ENCODE measurements at places on chromosomes 16 and 17.

- no peak for DNase-seq
Observed at GRCh38 chr17:2071024-2071385, 16.1 kb downstream of the HIC1 start.

DNA sequence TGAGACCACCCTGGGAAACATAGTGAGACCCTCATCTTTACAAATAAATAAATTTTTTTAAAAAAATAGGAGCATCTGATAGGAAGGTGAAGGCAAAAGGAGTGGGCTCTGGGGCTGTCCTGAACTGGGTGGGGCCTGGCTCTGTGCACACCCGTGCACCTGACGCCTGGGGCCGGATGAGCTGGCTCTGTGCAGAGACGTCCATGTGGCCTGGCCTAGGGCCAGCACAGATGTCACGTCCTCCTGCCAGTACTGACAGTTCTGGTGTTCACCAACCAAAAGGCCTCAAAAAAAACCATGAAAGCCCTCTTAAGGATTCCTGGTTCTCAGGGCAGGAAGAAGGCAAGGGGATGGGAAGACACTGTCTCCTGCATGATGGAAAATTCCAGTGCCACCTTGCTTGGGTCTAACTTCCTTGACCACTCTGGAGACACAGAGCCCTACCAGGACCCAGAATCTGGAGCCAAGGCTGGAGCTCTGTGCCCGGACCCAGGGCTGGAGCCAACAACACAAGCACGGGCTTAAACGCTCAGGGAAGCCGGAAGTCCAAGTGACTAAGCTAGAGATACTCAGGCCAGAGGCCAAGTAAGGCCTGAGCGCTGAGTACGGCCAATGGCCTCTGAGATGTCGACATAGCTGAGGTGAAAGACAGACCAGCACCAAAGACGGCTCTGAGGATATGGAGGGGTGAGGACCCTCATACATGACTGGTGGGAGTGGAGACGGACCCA is 32.9 kb downstream of the COPRS start:
- DNase-seq, result peak; percentile 54

- no peak for DNase-seq
Observed at GRCh38 chr17:31433811-31434726, 42.6 kb downstream of the RAB11FIP4 start.

DNA sequence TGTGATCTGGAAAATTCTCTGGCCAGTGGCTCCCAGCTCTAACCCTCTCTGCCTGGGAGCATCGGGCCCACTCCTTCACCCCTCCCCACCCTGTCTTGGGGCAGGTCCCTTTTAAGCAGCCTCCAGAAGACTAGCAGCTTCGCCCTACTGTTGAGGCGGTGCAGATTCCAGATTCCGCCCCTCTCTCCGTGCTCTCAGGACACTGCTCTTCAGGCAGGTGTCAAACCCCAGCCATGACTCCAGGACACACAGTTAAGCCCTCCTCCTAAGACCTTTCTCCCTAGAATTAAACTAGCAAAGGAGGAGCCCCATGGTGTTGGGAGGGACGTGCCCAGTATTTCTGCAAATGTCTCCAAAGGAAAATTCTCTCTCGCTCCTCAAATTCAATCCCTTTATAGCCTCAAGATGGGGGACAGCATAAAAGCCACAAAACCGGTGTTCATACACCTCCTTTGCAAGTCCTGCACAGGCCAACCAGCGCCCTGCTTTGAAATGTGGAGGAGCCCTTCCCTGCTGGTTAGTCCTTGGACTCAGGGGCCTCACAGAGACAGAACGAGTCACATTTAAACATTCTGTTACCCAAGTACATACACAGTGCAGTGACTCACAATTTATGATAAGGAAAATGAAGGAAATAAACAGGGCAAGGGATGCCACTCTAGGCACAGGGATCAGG is 7.2 kb downstream of the LPO start:
- peak; percentile 8 for DNase-seq

GRCh38 chr17:3914312-3914670 is 2.0 kb downstream of the P2RX1 start:
- DNase-seq, result no peak

- no peak for DNase-seq
Observed at GRCh38 chr16:69834807-69835466, 72.8 kb downstream of the WWP2 start.

- no peak for DNase-seq
Observed at GRCh38 chr16:4231367-4231766, 10.5 kb downstream of the SRL start.

- no peak for DNase-seq
Observed at GRCh38 chr17:50165867-50166517, at the start of gene SGCA. Gene SGCA (plus strand): TSS chr17:50166005. CDS start chr17:50166041, 36 bp downstream.

DNA sequence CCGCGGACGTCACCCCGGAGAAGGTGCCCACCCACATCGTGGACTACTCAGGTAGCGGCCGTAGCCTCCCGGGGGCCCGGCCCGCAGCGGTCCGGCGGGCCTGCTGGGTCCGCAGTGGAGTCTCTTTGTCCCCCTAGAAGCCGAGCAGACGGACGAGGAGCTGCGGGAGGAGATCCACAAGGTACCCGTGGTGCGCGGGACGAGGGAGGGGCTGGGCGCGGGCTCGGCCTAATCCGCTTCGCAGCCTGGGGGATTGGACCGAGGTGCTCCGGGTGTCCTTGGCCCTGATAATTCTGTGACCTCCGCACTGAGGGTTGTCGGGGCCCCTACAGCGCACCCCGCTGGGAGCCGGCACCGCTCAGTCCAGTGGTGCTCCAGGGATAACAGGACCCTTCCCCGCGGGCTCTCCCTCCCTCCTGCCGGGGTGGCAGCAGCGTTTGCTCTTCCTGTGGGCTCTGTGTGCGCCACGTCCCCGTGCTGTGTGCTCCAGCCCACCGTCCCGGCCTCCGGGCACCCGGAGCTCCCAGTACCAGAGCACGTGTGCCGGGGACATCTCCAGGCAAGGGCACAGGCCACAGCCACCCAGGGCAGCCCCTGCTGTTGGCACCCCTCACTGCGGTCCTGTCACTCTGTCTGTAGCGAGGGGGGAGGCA is 713 bp downstream of the RHOT2 start:
- DNase-seq, result no peak

DNA sequence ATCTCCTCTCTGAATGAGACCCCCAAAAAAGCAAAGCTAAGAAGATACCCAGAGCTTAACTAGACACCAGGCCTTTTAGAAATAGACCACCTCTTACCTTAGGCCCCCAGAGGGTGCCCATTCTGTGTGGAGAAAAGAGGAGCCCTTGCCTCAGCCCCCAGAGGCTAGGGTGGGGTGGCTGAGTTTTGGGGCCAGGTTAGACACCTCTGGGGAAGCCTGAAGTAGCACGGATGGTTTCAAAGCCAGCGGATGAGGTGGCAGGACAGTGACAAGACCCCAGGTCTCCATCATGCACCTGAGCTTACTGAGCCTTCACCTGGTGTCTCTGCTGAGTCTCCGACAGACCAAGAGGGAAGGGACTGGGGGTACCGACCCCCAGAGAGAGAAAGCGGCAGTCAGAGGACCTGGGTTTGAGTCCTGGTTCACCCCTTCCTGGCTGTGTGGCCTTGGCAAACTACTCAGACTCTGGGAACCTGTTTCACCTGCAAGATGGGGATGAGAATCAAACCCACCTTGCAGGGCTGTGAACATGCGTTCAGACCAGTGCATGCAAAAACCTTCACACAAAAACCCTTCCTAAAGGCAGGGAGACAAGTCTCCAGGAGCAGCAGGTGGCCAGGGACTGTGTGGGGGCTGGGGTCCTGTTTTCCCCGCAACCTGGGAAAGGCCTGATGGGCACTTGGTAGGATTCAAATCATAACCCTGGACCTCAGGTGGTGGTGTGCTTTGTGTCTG is 7.7 kb downstream of the SCGB1C2 start:
- DNase-seq, result no peak

GRCh38 chr17:81238490-81238814 is 403 bp downstream of the TEPSIN start:
- no peak for DNase-seq

DNA sequence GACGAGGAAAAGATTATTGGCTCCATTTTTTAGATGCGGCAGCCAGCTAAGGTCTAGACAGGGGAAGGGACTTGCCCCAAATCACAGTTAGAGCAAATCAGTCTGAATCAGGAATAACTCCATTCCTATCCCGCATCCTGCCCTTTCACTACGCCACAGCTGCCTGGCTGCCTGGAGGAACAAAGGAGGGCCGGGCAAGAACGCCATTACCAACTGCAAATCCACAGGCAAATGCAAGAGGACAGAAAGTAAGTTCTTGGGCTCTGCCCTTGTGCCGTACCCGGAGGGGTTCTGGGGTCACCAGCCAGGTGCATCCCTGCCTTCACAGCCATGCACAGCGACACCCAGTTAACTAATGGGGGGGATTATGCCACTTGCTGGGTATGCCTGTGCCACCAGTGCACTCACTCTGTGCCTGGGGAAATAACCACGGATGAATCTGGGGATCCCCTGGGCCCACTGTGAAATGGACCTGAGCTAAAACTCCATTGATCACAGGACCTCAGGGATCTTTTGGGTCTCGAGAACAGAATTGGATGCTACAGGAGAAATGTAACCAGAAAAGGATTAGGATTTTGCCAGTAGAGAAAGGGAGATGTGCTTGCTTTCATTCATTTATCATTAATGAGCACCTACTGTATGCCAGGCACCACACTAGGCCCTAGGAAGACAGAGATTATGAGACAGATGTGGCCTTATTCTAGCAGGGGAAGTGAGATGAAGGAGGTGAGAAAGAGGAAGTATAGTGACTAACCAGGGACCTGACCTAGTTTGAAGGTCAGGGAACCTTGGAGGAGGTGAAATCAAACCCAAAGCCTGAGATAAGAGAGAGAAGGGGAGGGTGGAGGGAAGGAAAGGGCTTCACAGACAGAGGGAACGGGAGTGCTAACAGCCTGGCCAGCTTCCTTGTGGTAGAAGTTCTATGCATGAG is 17.7 kb downstream of the BCL7C start:
- peak; percentile 9 for DNase-seq

DNA sequence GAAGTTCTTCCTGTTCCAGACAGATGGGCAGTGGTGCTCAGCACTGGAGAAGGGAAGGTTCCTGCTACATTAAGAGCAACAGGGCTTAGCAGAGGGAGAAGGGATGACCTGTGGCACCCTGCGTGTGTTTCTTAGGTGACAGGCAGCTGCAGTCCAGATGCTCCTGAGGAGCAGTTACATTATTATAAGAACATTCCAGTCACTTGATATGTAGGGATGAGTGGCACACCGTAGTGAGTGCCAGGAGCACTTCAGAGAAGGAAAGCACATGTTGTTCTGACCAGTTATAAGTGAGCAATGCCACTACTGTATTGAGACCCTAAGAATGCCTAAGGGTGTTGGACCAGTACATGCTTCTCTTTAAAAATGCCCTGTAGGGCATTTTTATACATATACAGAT is 39.9 kb upstream of the MRC2 start:
- peak; percentile 43 for DNase-seq

- no peak for DNase-seq
Observed at GRCh38 chr17:57245786-57246185, 10.5 kb upstream of the MSI2 start.

DNA sequence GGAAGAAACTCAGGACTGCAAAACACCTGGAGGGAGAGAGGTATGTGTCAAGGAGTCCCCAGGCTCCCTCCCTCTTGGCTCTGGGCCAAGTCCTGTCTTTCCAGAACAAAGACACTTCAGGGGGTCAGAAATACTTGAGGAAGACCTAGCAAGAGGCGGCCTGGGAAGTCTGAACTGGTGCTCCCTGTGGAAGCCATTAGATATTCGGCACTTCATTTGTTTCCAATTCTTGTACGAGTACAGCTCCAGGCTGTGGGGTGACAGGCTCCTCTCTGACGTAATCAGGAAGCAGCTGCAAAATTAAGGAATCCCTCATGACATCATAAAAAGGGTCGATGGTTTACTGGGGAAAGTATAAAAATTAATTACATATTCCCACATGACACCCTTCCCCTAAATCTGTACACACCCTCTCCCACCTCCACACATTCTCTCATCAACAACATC is 108.7 kb downstream of the SMG6 start:
- no peak for DNase-seq

- no peak for DNase-seq
Observed at GRCh38 chr17:51427323-51427811, 167.0 kb downstream of the UTP18 start.

DNA sequence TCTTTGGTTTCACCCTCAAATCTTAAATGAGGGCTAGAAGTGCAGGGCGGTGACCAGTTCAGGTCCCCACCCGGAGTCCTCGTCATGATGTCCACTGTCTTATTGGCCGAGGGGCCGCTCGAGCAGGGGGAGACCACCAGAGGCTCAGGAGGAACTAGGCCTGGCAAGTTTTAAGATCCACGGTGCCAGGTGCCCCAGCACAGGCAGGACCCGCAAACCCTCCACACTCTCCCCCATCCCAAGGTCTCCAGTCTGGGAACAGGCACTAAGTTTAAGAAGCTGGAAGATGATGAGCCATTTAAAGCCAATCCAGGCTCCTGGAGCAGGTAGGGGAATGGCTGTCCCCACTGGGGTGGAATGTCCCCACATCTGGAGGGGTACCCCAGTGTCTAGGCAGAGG is 4.1 kb downstream of the DLX3 start:
- no peak for DNase-seq

DNA sequence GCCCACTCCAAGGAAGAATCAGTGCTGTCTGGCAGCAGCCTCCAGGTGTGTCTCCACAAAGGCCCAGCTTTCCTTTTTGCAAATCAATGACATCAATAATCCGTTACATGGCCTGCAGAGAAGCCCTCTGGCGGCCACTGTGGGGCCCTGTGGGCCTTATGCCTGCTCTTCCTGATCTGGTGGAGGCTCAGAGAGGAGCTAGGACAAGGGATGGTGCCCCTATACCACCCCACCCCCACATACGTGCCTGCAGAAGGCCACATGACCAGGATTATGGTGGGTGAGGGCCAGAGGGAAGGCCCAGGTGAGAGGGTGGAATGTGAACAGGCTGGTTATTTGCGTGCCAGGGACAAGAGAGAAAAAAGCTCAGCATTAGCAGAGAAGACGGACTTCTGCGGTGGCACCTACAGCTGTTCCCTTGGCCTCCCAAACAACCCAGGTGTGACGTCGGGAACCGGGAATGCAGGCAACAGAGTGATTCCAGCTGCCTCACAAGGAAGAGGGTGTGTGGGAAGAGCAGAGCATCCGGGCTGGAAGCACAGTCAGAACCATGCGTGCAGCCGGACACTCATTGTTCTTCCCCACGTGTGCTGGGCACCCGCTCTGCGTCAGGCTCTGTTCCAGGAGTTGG is 22.5 kb downstream of the EIF4A3 start:
- peak; percentile 84 for DNase-seq

Data from fibroblast of mammary gland (primary cell).